ENCODE measurements at places on chromosomes 13 and 19. TPM values are rescaled to one million over a fixed set of nuclear protein-coding genes. Genes with fewer than 3 reads are reported as not detected.

Gene CGB5
- not detected for total RNA-seq

Gene FGF21
- total RNA-seq = not detected

Gene C3
- total RNA-seq = 1.1 TPM

Gene BSPH1
- total RNA-seq = not detected

Gene KASH5
- not detected for total RNA-seq

Gene KLK3
- total RNA-seq = not detected

Gene GARIN5A
- total RNA-seq = not detected

Gene PSG2
- 0.07 TPM for total RNA-seq

Gene LAIR1
- not detected for total RNA-seq

Gene NLRP5
- not detected for total RNA-seq

Gene SRRM5
- total RNA-seq = 0.33 TPM

Gene MBD3L3
- total RNA-seq = not detected

Gene LRP3
- total RNA-seq = 16.4 TPM

Gene STOML3
- not detected for total RNA-seq

Gene MBD3L2
- not detected for total RNA-seq

Gene BSG
- total RNA-seq = 537 TPM
